Activated T-helper 1 cell treated with anti-CD3 and anti-CD28 coated beads, Interleukin-12 subunit alpha, Interleukin-12 subunit beta, Interleukin-2, Interleukin-4 antibody, amounts not matched to agents 30 ng/mL and 10 ng/mL and 1 ng/mL, durations not matched to agents 14 hours and 24 hours and 36 hours (primary cell): ENCODE measurements at places on chromosomes 6 and 20. TPM values are rescaled to one million over a fixed set of nuclear protein-coding genes. Genes with fewer than 3 reads are reported as not detected.

GRCh38 chr6:166387642-166388289 lies 5.0 kb upstream of the MPC1 start:
- H3K27me3 ChIP-seq: peaks cover 18% of the 10 kb centered on the region
- no peaks in the 10 kb centered on the region for H3K36me3 ChIP-seq
- no peak overlapping the region for H3K27ac ChIP-seq
- H3K4me3 ChIP-seq: no peak overlapping the region

- no peak for DNase-seq
- H3K27ac ChIP-seq: no peak overlapping the region
- H3K36me3 ChIP-seq: no peaks in the 10 kb centered on the region
- H3K4me1 ChIP-seq: no peaks in the 10 kb centered on the region
Observed at GRCh38 chr6:6736791-6737654, 148.5 kb downstream of the LY86 start.

DNA sequence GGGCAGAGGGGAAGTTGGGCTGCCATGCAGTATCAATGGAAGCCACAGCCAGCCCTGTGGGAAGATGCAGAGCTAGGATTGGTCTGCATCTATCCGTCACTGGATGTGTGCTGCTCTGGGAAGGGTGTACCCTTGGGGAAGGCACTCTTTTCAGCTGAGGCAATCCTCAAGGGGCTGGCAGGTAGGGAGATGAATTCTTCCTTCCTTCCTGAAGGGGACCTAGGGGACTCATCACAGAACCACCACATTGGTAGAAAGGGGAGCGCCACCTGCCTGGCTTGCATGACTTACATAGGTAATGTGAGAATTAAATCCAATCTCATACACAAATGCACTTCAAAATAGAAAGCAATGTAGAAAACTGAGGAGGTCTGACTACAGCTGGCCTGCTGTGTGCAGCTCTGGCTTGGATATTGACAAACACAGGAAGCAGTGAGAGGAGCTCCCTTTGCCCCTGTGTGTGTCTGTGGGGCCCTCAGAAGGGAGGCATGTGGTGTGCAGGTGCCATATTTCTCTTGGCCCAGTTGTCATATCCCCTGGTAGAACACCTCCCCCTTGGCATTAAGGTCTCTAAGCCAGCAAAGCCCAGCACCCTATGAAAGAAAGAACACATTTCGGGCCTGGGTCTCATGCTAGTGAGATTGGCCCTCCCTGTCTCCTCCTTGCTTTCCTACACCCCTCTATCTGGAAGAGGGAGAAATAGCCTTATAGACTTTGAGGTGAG lies 260.3 kb upstream of the MOCS1 start:
- H3K4me3 ChIP-seq: no peak overlapping the region
- H3K27me3 ChIP-seq: peaks cover 10% of the 10 kb centered on the region
- H3K4me1 ChIP-seq: no peaks in the 10 kb centered on the region
- DNase-seq: no peak
- no peaks in the 10 kb centered on the region for H3K36me3 ChIP-seq

DNA sequence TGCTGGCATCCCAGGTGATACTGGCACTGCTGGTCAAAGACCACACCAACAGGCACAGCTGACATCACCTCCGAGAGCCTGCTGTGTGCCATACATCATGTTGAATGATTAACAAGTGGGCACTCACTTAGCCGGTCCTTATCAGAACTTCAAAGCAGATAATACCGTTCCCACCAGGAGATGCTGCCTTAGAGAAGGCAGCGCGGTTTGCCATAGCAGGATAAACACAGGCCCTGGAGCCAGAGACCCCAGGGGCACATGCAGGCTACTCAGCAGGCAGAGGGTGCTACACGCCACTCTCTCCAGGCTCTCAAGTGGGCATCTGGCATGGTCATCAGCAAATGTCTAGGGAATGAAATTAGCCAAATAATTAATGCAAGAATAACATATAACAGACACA lies 86.5 kb upstream of the CST7 start:
- H3K27ac ChIP-seq: no peak overlapping the region
- H3K27me3 ChIP-seq: peaks cover 4% of the 10 kb centered on the region
- DNase-seq: no peak
- no peak overlapping the region for H3K4me3 ChIP-seq

DLL1 gene
- total RNA-seq: not detected in 2 replicates
